ENCODE measurements at places on chromosomes 6 and 20.

DNA sequence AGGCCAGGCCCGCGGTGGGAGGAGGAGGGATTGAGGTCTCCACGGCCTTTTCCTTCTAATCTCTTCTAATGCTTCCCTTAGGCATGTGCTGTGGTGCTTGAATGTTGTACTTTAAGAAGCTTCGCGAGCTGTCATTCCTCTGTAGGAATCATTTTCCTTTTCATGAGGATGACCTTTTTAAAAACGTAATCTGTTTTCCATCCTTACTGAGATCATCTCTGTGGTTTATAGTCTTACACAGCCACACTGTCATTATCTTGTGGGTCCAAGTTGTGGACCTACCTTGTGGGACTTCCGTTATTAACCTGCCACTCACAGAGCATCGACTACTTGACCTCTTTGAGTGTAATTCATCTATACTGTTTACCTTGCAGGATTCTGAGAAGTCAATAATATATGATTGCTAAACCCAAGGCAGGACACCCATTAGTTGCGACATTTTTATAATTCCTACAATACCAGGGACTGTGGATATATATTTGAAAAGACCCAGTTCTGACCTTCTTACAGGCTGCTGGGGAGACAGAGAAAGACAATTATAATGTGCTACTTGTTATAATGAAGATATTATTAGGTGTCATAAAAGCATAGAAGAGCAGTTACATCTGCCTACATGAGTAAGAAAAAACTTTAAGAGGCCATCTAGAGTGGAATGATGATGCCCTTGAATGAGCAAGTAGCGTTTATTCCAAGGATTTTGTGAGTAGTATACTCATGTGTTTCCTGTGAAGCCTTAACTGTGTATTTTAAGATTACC lies 842 bp downstream of the SLC25A27 start:
- DNase-seq: no peak

DNA sequence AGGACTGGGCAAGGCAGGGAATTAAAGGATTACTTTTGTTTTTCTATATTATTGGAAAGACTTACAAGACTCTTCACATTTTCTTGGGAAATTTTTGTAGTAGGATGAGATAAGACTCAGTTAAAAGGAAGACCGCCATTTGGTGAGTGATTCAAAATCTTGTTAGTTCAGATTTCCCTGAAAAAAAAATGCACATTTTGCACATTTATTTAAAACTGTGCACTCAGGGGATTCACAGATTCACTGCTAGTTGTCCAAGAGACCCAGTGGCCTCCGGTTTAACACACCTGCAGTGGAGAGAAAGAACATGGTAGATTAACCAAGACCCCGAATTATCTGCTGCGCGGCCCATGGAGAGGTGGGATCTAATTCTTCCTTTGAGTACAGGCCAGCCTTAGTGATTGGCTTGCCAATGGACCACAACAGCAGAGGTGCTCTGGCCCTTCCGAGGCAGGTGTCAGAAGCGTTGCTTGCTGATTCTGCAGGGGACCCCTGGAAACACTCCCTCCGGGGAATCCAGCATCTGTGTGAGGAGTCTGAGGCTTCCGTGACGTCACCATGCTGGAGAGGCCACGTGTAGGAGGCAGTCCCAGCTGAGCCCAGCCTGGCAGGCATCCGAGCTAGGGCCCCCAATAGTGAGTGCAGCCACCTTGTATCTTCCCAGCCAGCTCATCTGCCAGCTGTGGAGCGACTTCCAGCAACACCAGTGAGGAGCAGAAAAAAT lies 68.9 kb downstream of the ZNF217 start:
- DNase-seq: no peak

GRCh38 chr6:109393886-109394281 lies 11.6 kb upstream of the CD164 start:
- DNase-seq: peak; percentile 52

GRCh38 chr6:72649032-72649984 lies 27.4 kb downstream of the KCNQ5 start:
- DNase-seq: no peak

GRCh38 chr20:2619961-2620595 lies 32.4 kb upstream of the NOP56 start:
- DNase-seq: no peak

DNA sequence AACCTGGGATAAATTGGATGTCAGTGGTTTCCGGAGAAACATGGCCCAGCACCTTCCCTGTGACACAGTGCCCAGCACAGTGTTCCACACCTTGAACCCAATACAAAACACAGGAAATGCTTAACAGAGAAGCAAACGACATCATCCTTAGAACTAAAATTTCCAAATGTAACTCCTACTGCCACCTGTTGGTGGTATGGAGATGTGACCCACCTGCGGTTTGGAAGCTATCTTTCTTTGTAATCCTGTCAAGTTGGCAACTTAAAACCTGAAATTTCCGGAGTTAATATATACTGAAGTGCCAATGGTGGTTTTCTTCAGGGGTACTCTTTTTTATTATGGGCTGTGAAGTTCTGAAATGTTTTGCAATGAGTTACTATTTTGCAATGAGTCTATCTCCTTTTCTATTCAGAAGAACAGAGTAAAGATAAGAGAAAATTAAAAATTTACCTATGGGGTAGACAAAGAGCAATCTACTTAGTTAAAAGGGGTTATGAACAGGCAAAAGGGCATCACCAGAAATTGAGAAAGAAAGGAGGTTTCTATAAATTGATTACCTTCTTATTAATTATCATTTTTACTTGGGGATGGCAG lies 658.8 kb downstream of the PTPRT start:
- peak; percentile 20 for DNase-seq

DNA sequence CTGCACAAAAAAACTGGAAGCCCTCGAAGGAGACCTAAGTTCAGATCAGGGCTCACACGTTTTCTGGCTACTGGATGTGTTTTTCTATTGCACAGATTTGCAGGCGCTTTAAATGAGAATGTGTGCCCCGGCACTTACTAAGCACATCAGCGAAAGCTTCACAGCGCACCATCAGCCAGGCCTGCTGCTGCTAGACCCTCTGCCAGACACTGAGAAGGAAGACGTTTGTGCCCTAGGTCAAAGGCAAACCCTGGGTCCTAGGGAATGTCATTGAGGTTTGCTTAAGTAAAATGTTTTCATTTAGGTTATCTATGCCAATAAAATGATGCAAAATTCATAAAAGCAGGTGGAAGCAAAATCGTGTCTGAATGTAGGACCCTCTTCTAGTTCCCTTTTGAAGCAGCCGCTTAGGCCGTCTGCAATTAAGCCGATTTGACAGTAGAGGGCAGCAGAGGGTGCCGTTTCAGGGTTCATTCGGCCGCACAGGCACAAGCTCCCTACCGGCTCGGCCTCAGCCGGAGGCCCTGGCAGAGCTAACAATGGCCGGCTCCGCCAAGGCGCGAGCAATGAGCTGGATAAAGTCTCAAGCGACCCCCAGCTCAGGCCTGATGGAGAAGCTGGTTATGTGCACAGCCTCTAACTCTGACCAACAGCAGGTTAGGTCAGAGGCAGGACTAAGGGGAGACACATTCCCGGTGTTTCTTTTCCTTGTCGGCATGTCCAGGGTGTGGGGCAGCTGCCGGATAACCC lies 107.2 kb upstream of the FOXA2 start:
- peak; percentile 62 for DNase-seq

DNA sequence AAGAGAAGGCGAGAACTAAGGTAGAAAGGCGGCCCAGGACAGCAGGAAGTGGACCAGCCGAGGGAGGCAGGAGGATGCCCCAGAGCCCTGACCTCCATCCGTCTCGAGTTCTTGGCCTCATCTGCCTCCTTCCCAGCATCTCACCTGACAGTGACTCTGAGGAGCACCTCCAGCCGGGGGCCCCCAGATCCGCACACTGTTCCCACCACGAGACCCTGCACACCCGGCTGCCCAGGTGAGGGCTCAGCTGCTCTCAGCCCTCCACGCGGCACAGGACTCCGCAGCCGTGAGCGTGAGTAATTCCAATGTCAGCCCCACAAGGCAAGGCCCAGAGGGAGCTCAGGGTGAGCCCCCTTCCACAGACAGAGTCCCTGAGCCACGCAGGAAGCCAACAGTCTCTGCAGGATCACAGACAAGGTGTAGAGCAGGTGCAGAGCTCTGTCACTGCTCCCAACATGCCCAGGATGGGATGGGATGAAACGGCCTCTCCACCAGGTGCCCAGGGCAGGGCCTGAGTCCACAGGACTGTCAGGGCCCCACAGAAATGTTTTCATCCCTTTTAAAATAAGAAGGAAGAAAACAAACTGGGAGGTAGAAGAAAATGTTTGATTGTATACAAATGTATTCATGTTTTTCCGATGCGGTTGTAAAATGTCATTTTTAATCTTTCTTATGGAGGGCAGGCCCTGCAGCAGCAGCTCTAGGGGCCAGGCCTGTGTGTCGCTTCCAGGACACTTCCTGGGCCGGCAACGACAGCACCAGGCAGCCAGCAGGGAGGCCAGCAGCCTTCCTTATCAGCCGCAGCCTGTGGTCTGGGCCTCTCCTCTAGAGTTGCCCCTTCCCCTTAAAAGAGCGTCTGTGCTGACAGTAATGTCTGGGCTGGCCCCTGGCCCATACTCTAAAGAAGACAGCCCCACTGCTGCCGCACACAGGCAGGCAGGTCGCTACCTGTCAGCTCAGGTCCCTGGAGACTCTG lies 66.9 kb downstream of the DLL1 start:
- no peak for DNase-seq

GRCh38 chr6:111873178-111874024 lies at the start of gene FYN:
TSS of gene FYN (minus strand) at chr6:111873452. CDS start at chr6:111720051, 153,401 bp downstream.
- peak; percentile 95 for DNase-seq

- no peak for DNase-seq
These were observed 120.3 kb upstream of the OGFRL1 start for GRCh38 chr6:71168233-71168765.

DNA sequence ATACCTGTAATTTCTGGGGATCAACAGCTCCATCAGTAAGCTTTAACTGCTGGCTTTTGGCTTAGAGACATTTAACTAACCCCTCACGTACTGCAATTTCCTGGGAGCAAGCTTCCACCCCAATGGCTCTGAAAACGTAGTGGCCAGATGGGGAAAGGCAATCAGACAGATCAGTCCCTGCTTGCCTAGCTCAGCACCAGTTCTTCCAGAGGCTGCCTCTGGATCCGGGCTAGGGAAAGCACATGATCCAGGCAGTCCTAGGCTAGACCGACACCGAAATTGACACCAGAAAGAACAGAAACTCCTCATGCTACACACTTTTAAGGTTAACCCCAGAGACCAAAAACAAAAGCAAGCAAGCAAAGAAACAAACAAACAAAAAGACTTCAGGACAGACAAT lies 13.3 kb downstream of the PREP start:
- no peak for DNase-seq

DNA sequence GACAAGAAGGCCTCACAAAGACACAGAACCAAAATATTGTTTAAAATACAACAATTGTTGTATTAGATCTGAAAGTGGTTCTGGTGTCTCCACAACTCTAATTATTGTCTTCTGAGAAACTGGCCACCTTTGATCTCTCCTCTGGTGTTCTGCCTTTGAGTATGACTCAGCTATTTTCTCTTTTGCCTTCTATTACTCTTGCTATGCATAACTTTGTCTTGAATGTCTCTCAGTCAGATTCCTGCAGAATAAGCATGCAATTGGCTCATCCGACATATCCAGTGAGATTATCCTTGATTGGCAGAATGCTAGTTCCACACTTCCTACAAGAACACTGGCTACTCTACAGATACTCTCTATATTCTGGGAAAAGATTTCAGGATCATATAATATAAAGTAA lies 14.3 kb upstream of the EPM2A start:
- DNase-seq: no peak

- no peak for DNase-seq
These were observed 56.7 kb upstream of the APCDD1L start for GRCh38 chr20:58571693-58572427.

- DNase-seq: no peak
These were observed 44.6 kb downstream of the CDYL start for GRCh38 chr6:4820704-4821276.

- no peak for DNase-seq
These were observed 22.8 kb upstream of the PTPN1 start for GRCh38 chr20:50487397-50487796.

- no peak for DNase-seq
These were observed 49.0 kb upstream of the HTR1E start for GRCh38 chr6:86888301-86888700.

DNA sequence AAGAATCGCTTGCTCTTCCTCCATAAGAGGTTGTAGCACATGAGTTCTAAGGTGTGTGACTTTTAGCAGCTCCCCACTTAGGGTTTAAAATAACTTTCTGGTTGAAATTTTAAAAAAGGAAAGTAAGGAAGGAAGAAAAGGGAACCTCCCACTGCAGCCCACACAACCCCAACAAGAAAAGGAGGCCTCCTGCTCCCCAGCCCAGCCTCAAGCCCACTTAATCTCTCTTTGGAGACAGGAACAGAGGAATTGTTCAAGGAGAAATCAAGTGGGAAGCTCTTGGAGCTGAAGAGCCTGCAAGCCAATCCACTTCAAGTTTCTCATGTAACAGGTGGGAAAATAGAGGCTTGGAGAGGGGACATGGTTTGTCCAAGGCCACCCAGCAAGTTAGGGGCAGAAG lies 39.1 kb upstream of the PREX1 start:
- DNase-seq: no peak

GRCh38 chr20:43946659-43947315 lies 32.1 kb downstream of the TOX2 start:
- DNase-seq: no peak

DNA sequence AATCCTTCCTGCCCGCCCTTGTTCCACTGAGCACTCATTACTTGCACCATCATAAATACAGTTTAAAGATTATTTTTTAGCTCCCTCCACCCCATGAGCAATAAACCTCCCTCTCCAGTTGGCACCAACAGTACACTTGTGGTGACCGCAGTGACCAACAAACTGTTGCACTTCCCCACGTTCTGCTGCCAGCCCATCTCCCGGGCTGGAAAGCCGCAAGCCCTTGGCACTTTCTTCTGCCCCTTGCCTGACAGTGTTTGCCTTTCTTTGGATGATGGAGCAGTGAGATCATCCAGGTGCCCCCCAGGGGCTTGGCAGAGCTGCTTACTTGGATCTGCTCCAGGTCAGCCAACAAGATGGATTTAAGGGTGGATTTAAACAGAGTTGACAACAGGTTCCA lies 21.6 kb downstream of the KCNB1 start:
- DNase-seq: no peak

DNA sequence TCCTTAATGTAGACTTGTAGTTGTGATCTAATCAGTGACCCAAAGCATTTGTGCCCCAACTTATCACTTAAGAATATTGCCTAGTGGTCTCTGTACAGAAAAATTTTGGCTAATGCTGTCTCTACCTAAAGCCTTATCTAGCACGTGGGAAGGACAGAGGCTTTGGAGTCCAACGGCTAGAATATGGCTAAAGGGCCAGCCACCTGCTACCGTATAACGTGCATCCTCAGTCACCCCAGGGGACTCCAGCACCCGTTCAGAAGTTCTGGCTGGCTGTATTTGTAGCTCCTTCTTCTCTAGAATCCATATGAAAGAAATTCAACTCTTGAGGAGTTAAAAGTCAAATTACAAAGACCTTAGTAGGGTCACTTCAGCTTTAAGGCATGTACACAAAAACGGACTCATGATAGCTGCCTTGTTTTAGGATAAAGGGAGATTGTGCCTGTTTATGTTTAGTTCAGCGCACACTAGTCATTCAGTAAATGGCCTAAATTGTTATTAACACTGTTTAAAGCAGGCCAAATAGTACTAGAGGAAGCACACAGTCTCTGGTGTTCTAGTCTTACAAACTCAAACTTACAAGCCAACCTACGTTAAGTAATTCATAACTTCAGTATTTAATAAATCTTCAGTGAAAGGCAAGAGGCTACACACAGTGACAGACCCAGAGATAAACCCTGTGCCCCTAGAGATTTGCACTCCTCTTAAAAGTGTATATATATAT lies 407.5 kb upstream of the PLCB4 start:
- no peak for DNase-seq
